ENCODE measurements at places on chromosomes 5 and 9.
A peak's percentile ranks its signal among the peaks of the same experiment; 100 is the strongest.

DNA sequence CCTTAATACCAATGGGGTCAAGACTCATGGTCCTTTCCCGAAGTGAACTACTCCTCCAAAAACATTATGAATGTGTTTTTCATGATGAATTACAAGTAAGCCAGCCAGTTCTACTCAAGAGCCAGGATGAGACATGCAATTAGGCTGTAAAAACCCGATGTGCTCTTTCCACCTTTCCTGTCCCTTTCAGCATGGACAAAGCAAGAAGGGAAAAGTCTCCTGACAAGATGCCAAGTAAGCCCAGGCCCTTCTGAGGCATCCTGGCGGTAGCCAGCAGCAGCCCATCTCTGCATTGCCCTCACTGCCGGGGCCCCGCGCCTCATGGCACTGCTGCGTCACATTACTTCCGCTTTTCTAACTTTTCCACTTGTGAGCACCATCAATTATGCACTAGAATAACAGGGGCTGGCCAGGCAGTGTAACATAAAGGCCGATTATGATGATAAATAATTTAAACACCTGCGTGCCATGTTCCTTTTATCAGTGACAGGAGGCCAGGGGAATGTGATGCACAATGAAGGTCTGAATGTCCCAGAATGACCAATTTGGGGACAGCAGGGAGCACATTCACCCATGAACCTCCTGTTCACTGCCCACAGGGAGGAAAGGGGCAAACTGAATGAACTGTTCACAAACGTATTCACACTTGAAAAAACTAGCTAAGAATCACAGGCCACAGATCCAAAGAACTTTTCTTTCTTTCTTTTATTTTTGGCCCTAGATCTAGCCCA lies 37.4 kb downstream of the EFNA5 start:
- peaks cover 5% of the 10 kb centered on the region for H3K27me3 ChIP-seq
- no peaks in the 10 kb centered on the region for H3K4me1 ChIP-seq
- no peak overlapping the region for H3K4me3 ChIP-seq
- no peak for DNase-seq

- DNase-seq = no peak
- H3K27ac ChIP-seq = no peak overlapping the region
- peaks cover 41% of the 10 kb centered on the region for H3K27me3 ChIP-seq
- H3K4me3 ChIP-seq = no peak overlapping the region
- no peaks in the 10 kb centered on the region for H3K4me1 ChIP-seq
- no peaks in the 10 kb centered on the region for H3K36me3 ChIP-seq
These were observed 688 bp upstream of the PLPPR1 start for GRCh38 chr9:101027733-101028345.

GRCh38 chr5:118844351-118844750 lies 144.0 kb downstream of the DTWD2 start:
- no peak for DNase-seq
- no peaks in the 10 kb centered on the region for H3K36me3 ChIP-seq
- H3K4me3 ChIP-seq = no peak overlapping the region
- no peak overlapping the region for H3K27ac ChIP-seq

DNA sequence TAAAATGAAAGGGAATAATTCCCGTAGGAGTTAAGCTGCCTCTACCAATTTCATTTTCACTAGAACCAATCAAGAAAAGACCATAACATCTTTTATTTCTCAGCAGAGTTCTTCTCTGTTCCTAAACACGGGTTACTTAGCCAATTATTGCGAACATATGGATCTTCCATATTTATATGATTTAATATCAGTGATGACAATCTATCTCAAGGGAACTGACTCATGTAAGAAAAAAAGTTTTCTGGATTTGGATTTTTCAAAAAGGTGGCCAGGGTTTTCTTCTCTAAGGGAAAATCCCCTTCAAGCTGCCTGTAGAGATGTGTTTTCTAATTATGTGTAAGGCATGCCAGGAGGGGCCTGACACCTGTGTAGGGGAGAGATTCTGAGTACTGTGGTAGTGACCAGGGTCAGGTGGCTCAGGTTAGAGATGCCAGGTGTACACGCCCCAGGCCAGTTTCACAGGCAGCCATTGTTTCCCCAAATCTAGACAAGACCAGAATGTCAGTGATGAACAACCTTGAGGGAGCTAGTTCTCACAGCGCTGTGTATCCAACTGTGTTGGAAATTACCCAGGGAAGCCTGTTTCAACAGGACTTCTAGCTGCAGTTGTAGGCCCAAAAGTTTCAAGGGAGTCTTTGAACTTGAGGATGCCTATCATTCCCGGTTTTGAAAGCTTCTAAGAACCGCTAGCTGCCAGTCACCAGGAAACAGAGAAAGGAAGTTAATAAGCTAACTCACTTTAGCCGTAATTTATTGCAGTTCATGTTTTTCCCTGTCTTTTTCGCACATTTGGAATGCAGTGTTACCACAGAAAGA lies 572.5 kb upstream of the RGMB start:
- no peaks in the 10 kb centered on the region for H3K4me1 ChIP-seq
- H3K36me3 ChIP-seq = no peaks in the 10 kb centered on the region
- DNase-seq = no peak
- no peak overlapping the region for H3K4me3 ChIP-seq
- H3K27me3 ChIP-seq = no peaks in the 10 kb centered on the region

DNA sequence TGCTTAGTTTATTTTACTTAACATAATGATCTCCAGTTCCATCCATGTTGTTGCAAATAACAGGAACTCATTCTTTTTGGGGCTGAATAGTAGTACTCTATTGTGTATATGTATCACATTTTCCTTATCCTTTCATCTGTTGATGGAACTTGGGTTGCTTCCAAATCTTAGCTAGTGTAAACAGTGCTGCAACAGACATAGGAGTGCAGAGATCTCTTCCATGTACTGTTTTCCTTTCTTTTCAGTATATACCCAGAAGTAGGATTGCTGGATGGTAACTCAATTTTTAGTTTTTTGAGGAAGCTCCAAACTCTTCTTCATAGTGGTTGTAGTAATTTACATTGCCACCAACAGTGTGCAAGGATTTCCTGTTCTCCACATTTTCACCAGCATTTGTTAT lies 138.8 kb upstream of the POC5 start:
- no peak overlapping the region for H3K4me3 ChIP-seq
- DNase-seq = no peak
- H3K4me1 ChIP-seq = no peaks in the 10 kb centered on the region
- H3K27me3 ChIP-seq = no peaks in the 10 kb centered on the region
- H3K36me3 ChIP-seq = no peaks in the 10 kb centered on the region

- DNase-seq = no peak
- H3K36me3 ChIP-seq = no peaks in the 10 kb centered on the region
- no peak overlapping the region for H3K4me3 ChIP-seq
- no peaks in the 10 kb centered on the region for H3K4me1 ChIP-seq
- no peak overlapping the region for H3K27ac ChIP-seq
These were observed 45.8 kb upstream of the FCN1 start for GRCh38 chr9:134963546-134963945.

- peaks cover 17% of the 10 kb centered on the region for H3K27me3 ChIP-seq
- H3K36me3 ChIP-seq = peaks cover 8% of the 10 kb centered on the region
- peak overlapping the region; percentile 98 for H3K4me3 ChIP-seq
- peak overlapping the region; percentile 92 for H3K27ac ChIP-seq
- no peak for DNase-seq
These were observed 1.5 kb upstream of the PTGES2 start for GRCh38 chr9:128128836-128129590.

- peaks cover 4% of the 10 kb centered on the region for H3K4me1 ChIP-seq
- no peak overlapping the region for H3K27ac ChIP-seq
- H3K27me3 ChIP-seq = peaks cover 80% of the 10 kb centered on the region
- DNase-seq = no peak
- no peaks in the 10 kb centered on the region for H3K36me3 ChIP-seq
These were observed 4.5 kb downstream of the LMX1B start for GRCh38 chr9:126618190-126618584.

DNA sequence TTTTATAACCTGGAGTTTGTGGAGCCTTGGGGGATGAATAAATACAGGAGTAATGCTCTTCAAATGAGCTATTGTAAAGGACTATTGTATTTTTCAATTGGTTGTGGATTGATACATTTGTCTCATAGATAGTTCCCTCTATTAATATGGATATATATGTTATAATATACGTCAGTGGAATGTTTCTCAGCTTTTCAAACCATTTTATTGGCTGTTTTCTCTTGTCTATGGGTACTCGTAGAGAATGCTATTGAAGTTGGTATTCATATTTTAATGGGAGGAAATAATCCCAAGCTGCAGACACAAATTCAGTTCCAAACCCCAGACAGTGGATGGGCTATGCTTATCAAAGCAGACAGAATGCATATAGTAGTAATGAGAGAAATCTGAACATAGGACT lies 181.8 kb upstream of the DAB2 start:
- no peak overlapping the region for H3K27ac ChIP-seq
- DNase-seq = no peak
- H3K36me3 ChIP-seq = no peaks in the 10 kb centered on the region
- no peaks in the 10 kb centered on the region for H3K4me1 ChIP-seq
- H3K4me3 ChIP-seq = no peak overlapping the region

DNA sequence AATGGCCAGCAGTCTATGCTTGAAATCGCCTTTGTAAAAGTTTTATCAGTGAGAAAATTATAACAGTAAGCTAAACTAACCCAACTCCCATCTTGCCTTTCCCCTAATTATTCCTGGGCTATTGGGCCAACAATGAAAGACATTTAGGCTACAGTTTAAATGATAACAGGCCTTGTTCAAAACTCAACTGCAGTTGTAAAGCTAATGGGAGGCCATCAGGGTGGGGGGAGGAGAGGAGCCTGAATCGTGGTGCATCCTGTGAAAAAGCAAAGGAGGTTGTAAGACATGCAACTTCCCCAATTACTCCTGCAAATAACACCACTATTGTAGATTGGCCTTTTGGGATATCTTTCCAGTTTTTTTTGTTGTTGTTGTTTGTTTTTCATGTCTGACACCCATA lies 53.8 kb downstream of the ACTL7B start:
- no peak overlapping the region for H3K27ac ChIP-seq
- DNase-seq = no peak
- no peaks in the 10 kb centered on the region for H3K27me3 ChIP-seq
- no peak overlapping the region for H3K4me3 ChIP-seq
- no peaks in the 10 kb centered on the region for H3K36me3 ChIP-seq

DNA sequence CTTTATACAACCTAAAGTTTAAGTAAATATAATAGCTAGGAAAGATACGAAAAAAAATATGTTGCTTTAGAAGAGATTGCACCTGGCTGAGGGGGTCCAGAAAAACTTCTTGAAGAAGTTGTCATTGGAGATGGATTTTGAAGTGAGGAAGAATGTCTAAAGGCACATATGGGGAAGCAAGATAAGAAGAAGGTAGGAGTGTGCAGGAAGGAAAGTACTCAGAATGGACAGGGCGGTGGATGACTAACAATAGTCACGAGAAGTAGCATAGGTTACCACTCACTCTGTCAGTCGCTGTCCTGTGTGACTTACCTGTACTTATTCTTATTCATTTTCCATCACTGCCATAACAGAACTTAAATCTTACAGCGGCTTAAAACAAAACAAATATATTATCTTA lies 251.6 kb downstream of the GRIA1 start:
- H3K27ac ChIP-seq = no peak overlapping the region
- DNase-seq = no peak
- peaks cover 3% of the 10 kb centered on the region for H3K27me3 ChIP-seq
- no peaks in the 10 kb centered on the region for H3K36me3 ChIP-seq
- H3K4me3 ChIP-seq = no peak overlapping the region

GRCh38 chr9:91682806-91683205 lies 259.2 kb upstream of the NFIL3 start:
- no peak overlapping the region for H3K27ac ChIP-seq
- H3K4me1 ChIP-seq = peaks cover 5% of the 10 kb centered on the region
- DNase-seq = no peak
- H3K27me3 ChIP-seq = peaks cover 10% of the 10 kb centered on the region

DNA sequence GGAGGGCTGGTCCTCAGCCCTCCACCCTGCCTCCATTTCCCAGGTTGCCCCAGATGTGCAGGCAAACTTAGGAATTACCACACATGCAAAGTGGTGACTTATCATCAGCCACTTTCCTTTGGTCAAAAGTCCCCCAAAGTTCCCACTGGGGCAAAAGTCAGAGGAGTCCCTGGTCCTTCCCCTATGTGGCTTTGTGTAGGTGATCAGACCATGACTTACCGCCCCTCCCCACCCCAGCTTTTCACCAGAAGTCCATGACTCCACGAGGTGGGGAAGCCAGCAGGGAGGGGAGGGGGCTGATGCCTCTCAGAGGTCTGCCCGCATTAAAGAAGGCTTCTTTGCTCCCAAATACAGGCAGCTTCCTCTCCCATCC lies 5.8 kb downstream of the TRAF1 start:
- H3K27ac ChIP-seq = peak overlapping the region; percentile 81
- peaks cover 96% of the 10 kb centered on the region for H3K36me3 ChIP-seq
- H3K4me1 ChIP-seq = peaks cover 78% of the 10 kb centered on the region
- no peaks in the 10 kb centered on the region for H3K27me3 ChIP-seq

- no peak overlapping the region for H3K27ac ChIP-seq
- no peak overlapping the region for H3K4me3 ChIP-seq
- peaks cover 9% of the 10 kb centered on the region for H3K27me3 ChIP-seq
- DNase-seq = no peak
- H3K36me3 ChIP-seq = no peaks in the 10 kb centered on the region
These were observed 44.0 kb upstream of the RNU6ATAC start for GRCh38 chr9:134208310-134208841.

- H3K27ac ChIP-seq = no peak overlapping the region
- no peaks in the 10 kb centered on the region for H3K27me3 ChIP-seq
- peak overlapping the region; percentile 92 for H3K4me3 ChIP-seq
These were observed 2.3 kb downstream of the UHRF2 start for GRCh38 chr9:6415266-6415665.

- peaks cover 34% of the 10 kb centered on the region for H3K4me1 ChIP-seq
- H3K27ac ChIP-seq = peak overlapping the region; percentile 70
- H3K36me3 ChIP-seq = peaks cover 1% of the 10 kb centered on the region
- no peak for DNase-seq
These were observed 32.8 kb upstream of the PLIN2 start for GRCh38 chr9:19160085-19160484.

GRCh38 chr5:175590471-175590881 lies 67.4 kb upstream of the HRH2 start:
- no peaks in the 10 kb centered on the region for H3K27me3 ChIP-seq
- H3K27ac ChIP-seq = no peak overlapping the region
- no peaks in the 10 kb centered on the region for H3K36me3 ChIP-seq
- no peak overlapping the region for H3K4me3 ChIP-seq

- H3K4me3 ChIP-seq = no peak overlapping the region
- H3K36me3 ChIP-seq = no peaks in the 10 kb centered on the region
- no peaks in the 10 kb centered on the region for H3K27me3 ChIP-seq
- no peak overlapping the region for H3K27ac ChIP-seq
- H3K4me1 ChIP-seq = no peaks in the 10 kb centered on the region
- no peak for DNase-seq
These were observed 115.9 kb downstream of the FBXL7 start for GRCh38 chr5:15615859-15616258.

GRCh38 chr5:124105326-124105725 lies 593.3 kb downstream of the CSNK1G3 start:
- no peak overlapping the region for H3K4me3 ChIP-seq
- H3K27ac ChIP-seq = no peak overlapping the region
- H3K4me1 ChIP-seq = no peaks in the 10 kb centered on the region
- no peaks in the 10 kb centered on the region for H3K36me3 ChIP-seq

DNA sequence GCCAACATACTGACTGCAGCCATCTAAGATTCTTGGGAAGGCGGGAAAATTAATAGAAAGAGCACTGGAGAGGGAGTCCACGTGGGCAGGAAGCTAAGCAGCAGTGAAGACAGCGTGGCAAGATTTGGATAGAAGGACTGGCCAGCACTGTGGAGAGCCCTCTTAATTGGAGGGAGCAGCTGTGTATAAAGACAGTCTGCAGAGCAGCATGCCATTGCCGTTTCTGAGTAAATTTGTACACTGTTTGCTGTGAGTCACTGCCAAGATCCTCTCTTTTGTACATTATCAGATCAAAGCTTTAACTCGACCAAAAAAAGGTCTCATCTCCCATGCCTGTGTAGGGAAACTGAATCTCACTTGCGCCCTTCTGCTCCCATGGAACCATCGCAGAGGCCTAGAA lies 45.3 kb downstream of the INSYN2B start:
- H3K4me3 ChIP-seq = no peak overlapping the region
- peaks cover 24% of the 10 kb centered on the region for H3K4me1 ChIP-seq
- no peaks in the 10 kb centered on the region for H3K27me3 ChIP-seq
- H3K36me3 ChIP-seq = peaks cover 2% of the 10 kb centered on the region
- DNase-seq = no peak
- peak overlapping the region; percentile 28 for H3K27ac ChIP-seq

Measured in T-helper 2 cell treated with Interferon-gamma antibody and Interleukin-4, amounts not matched to agents 5 μg/mL and 100 μg/mL, for 36 hours (primary cell).